ENCODE measurements at places on chromosomes 7 and 10.

- DNase-seq: no peak
These were observed 97.3 kb downstream of the NEURL1 start for GRCh38 chr10:103590744-103591291.

DNA sequence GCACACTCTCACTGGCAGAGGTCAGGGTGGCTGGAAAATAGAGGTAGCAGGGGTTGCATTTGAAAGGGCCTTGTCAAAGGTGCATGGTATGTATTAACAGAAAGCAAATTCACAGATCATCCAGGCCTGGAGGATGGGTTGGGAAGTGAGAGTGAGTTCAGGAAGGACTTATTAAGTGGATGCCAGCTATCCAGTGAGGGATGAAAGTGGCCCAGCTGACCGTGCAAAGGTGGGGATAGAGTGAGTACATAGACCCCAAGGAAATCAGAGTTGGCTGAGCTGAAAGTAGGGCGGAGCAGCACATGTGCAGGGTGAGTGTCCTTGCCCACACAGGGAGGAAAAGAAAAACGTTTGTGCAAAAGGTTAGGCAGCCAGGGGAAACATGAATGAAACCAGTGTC lies 58.1 kb downstream of the HECW1 start:
- DNase-seq: no peak

DNA sequence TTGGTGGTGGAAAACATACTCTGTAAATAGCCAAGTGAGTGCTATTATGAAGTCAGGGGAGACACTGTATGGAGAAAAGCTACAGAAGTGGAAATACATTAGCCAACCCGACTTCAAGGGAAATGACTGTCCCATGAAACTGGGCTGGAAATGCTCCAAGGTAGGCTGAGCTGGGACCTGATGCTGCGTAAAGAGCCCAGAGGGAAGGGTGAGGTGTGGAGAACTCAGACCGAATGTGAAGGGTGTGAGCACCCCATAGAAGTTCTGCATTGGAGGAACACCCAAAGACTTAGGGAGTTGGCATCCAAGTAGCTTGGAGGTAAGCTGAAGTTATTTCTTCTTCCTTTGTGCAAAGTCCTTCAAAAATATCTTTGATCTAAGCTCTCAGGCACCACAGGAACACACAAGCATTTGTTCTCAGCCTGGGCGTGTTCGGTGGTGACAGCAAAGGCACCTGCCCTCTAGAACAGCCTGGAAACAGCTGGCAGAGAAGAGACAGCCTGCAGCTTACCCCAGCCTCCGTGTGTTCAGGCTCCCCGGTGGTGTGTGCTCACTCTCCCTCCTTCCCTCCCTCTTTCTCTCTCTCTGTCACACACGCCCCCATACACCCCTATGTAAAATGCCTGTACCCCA lies 19.1 kb upstream of the GJD4 start:
- no peak for DNase-seq

GRCh38 chr7:152704796-152705384 lies 28.9 kb upstream of the XRCC2 start:
- DNase-seq: no peak

DNA sequence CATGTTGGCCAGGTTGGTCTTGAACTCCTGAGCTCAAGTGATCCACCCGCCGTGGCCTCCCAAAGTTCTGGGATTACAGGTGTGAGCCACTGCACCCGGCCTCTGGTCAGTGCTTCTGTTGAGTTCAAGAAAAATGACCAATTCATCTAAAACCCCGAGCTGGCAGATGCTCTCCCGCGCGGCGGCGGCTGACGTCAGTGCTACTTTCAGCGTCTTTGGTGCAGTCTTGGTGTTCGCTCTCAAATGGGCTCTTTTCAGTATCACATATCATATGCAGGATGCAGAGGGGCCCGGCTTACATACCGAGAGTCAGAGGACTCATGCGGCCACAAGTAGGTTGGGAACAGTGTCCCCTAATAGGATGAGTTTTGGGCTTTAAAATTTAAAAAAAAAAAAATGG lies 125.9 kb downstream of the CUX1 start:
- no peak for DNase-seq

DNA sequence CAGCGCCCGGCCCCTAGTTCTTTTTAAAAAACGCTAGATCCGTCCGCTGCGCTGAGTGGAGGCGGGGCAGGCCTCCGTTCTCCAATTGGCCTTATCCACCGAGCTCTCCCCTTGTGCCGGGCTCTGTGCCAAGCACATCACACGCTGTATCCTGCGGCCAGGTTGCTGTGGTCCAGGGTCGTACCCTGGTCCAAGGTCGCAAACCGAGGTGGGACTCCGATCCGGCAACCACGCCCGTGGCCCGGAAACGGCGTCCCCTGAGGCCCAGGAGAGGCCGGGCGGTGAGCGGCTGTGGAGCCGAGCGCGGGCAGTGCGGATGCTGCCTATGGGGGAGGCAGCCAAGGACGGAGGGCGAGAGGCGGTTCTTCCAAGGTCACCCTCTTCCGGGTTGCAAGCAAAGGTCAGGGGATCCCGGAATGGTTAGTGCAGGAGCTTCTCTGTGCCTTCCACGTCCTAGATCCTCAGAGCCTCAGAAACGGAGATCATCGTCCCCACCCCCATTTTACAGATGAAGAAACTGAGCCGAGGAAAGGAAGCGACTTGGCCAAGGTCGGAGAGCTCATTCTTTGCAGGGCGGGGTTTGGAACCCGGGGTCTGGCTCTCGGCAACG lies 72.4 kb upstream of the LRRC4 start:
- DNase-seq: peak; percentile 66

DNA sequence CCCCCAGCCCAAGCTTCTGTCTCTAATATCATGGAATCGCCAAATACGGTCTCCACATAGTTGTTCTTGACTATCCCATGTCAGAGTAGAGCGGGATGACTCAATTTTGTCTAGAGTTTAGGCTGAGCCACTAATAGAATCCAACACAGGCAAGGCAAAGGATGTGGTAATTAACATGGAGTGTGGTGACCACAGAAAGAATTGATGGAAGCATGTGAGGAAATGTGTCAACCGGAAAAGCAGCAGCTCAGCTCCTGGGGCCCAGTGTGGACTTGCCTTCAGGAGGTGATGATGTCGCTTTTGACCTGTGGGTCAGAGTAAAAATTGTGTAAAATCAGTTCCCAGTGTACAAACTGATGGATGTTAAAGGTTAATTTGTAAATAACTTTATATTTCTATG lies 139.3 kb upstream of the KLF6 start:
- DNase-seq: no peak

DNA sequence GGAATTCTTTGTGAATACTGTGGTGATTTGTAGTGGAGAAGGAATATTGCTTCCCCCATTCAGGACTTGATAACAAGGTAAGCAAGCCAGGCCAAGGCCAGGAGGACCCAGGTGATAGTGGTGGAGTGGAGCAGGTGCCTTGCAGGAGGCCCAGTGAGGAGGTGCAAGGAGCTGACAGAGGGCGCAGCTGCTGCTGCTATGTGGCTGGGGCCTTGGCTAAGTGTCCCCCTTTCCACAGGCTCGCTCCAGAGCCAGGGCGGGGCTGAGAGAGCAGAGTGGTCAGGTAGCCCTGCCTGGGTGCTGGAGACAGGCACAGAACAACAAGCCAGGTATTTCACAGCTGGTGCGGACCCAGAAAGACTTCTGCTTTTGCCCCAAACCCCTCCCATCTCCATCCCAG lies 162.9 kb downstream of the EGFR start:
- DNase-seq: no peak

DNA sequence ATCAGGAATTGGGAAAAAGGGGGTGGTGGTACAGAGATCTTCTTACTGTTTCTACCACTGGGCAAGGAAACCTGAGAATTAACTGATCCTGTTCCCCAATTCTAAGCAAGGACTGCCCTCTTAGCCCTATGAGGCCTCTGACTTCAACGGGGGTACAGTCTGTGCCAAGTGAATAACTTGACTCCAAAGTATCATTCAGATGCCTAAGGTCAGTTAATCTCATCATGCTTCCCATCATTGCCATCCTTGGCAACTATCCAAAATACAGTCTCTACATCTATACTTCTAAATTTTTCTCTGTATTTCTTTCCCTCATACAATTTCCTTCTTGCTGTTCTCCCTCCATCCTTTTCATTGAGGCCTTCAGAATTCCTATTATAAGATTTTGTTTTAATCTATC lies 10.5 kb downstream of the PPP3CB start:
- no peak for DNase-seq

DNA sequence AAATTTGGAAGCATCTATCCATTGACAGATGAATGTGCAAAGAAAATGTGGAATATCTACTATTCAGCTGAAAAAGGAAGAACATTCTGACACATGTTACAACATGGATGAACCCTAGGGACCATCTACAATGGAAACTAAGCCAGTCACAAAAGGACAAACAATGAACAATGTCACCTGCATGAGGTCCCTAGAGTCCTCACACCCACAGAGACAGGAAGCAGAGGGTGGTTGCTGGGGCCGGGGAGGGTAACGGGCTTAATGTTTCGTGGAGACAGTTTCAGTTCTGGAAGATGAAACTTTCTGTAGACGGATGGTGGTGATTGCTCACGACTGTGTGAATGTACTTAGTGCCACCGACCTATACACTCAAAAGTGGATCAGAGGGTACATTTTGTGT lies 282.9 kb downstream of the ADARB2 start:
- DNase-seq: peak; percentile 78

- DNase-seq: no peak
These were observed 14.8 kb upstream of the LSM8 start for GRCh38 chr7:118169146-118169545.

DNA sequence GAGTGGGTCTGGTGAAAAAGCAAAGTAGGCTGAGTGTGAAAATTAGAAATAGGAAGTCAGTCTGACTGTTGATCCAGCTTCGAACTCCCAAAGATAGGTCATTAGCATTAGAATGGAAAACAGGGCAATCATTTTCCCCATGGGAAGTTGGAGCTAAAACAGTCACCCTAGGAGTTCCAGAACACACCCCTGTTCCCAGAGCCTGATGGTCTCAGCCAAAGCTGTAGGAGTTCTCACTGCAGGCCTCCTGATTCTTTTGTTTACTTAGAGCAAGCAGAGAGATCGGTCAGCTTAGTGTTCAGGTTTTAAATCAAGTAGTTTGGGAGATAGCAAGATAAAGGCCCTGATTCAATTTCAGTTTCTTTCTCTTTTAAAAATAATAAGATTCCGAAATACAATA lies 28.8 kb upstream of the JCAD start:
- no peak for DNase-seq

GRCh38 chr7:110003827-110004226 lies 1087.1 kb upstream of the LRRN3 start:
- DNase-seq: no peak

DNA sequence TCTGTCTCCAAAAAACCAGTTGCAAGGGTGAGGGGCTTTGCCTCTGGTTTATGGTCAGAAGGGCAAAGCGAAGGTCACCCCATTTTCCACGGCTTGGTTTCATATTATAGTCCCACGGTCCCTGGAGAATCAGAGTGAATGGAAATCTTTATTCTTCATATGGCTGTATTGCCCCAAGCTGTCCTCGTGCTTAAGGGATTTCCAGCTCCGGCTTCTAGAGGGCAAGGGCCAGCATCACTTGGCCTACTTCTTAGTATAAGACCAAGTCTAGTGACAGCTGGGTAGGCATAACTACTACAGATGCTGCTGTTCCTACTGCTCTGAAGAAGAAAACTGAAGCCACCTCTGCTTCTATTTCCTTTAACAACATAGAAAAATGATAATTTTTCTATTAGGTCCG lies 63.2 kb downstream of the PARP12 start:
- no peak for DNase-seq

- no peak for DNase-seq
These were observed 7.1 kb upstream of the RBM20 start for GRCh38 chr10:110636932-110637557.

GRCh38 chr7:130721486-130722277 lies 12.3 kb downstream of the KLF14 start:
- peak; percentile 40 for DNase-seq

- DNase-seq: no peak
These were observed 56.2 kb downstream of the GLI3 start for GRCh38 chr7:42180806-42181205.

All from GM12865 (cell line).